Common myeloid progenitor, CD34-positive (primary cell): ENCODE measurements at places on chromosomes 4 and X.

GRCh38 chrX:51779306-51779705 is 36.1 kb downstream of the GSPT2 start:
- no peaks in the 10 kb centered on the region for H3K4me1 ChIP-seq
- DNase-seq, result no peak
- H3K4me3 ChIP-seq, result no peak overlapping the region
- no peak overlapping the region for H3K27ac ChIP-seq

- H3K36me3 ChIP-seq, result no peaks in the 10 kb centered on the region
- peaks cover 6% of the 10 kb centered on the region for H3K4me1 ChIP-seq
Observed at GRCh38 chrX:49910344-49910743, 12.1 kb upstream of the CLCN5 start.

- H3K4me1 ChIP-seq, result no peaks in the 10 kb centered on the region
- no peak overlapping the region for H3K27ac ChIP-seq
- H3K4me3 ChIP-seq, result no peak overlapping the region
- peaks cover 31% of the 10 kb centered on the region for H3K27me3 ChIP-seq
- DNase-seq, result no peak
Observed at GRCh38 chrX:107935200-107935599, 47.0 kb downstream of the TEX13B start.

DNA sequence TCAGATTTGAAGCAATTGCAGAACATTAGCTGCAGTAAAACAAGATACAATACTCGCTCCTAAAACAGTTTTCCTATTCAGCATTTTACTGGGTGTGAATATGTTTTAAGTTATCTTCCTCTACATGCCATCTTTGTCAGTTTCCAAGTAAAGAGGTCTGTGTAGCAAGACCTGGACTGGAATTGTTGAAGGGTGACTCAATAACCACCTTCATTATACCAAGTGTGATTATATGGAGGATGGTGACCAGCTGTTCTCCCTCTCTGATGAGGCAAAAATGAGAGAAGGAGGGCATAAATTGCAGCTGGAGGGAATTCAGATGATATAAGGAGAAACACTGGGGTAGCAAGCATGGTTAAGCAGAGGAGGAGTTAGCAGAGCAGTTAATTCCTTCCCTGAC is 922.1 kb upstream of the SLIT2 start:
- no peak for DNase-seq
- H3K4me3 ChIP-seq, result no peak overlapping the region
- H3K36me3 ChIP-seq, result no peaks in the 10 kb centered on the region
- no peaks in the 10 kb centered on the region for H3K27me3 ChIP-seq
- no peaks in the 10 kb centered on the region for H3K4me1 ChIP-seq
- no peak overlapping the region for H3K27ac ChIP-seq

DNA sequence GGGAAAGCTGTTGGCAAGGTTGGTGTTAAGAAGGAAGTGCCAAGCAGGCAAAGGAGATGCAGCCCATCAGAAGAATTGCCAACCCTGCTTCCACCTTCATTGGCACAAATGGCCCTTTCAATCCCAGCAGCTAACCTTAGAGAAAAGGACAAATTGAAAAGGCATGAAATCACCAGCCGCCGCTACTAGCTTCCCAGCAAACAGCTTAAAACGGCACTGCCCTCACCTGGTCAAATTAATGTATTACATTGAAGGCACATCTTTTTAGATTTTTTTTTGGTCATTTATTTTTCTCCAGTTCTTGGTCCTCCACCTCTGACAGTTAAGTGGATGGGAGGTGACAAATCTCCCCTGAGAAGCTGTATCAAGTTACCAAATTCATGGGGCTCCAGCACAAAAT is 51.0 kb upstream of the NHSL2 start:
- no peaks in the 10 kb centered on the region for H3K36me3 ChIP-seq
- H3K4me3 ChIP-seq, result no peak overlapping the region
- peak; percentile 56 for DNase-seq
- H3K27ac ChIP-seq, result no peak overlapping the region
- peaks cover 2% of the 10 kb centered on the region for H3K27me3 ChIP-seq

DNA sequence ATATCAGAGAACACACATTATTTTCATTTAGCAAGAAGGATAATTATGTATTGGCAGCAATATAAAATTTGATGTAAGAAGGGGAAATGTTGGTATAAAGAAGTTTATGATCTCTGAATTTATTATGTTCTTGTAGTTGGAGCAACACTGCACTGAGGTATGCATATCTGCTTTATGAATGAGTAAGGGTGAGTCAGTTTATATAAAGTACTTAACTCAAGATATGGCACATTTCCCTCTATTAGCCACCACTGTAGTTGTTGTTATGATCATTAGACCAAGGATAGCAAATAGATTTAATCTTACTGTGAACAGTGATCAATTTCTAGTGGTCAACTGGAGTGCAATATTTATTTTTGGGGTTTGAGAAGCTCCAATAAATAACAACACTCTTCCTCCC is 66.6 kb downstream of the SNX25 start:
- H3K4me1 ChIP-seq, result peaks cover 2% of the 10 kb centered on the region
- no peak for DNase-seq
- peaks cover 3% of the 10 kb centered on the region for H3K27me3 ChIP-seq
- H3K36me3 ChIP-seq, result no peaks in the 10 kb centered on the region
- H3K4me3 ChIP-seq, result no peak overlapping the region

DNA sequence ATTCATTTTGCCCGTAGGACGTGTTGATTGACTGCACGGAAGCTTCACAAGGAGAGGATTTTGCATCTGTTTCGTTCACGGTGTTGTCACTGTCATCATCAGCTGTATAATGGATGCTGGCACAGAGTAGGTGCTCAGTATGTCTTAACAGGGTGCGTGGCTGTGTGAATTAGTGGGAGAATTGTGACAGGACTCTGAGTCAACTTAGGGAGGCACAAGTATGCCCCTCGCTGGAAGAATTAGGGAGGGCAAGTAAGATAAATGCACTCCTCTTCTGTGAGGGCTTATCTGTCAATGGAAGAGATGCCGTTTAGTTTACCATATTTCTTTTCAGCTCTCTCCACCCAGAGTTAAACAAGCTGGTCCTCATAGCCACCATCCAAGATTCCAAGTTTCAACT is 107.2 kb downstream of the TRIML1 start:
- no peaks in the 10 kb centered on the region for H3K27me3 ChIP-seq
- H3K27ac ChIP-seq, result no peak overlapping the region
- H3K4me1 ChIP-seq, result no peaks in the 10 kb centered on the region
- H3K4me3 ChIP-seq, result no peak overlapping the region
- no peaks in the 10 kb centered on the region for H3K36me3 ChIP-seq

GRCh38 chr4:7160951-7161440 is 31.3 kb upstream of the SORCS2 start:
- H3K4me1 ChIP-seq, result no peaks in the 10 kb centered on the region
- H3K4me3 ChIP-seq, result no peak overlapping the region
- no peak overlapping the region for H3K27ac ChIP-seq
- DNase-seq, result no peak
- H3K36me3 ChIP-seq, result no peaks in the 10 kb centered on the region
- H3K27me3 ChIP-seq, result peaks cover 31% of the 10 kb centered on the region

- H3K27ac ChIP-seq, result no peak overlapping the region
- no peaks in the 10 kb centered on the region for H3K36me3 ChIP-seq
- H3K4me1 ChIP-seq, result no peaks in the 10 kb centered on the region
- DNase-seq, result no peak
- H3K4me3 ChIP-seq, result no peak overlapping the region
Observed at GRCh38 chr4:149718500-149718899, 97.1 kb downstream of the IQCM start.

DNA sequence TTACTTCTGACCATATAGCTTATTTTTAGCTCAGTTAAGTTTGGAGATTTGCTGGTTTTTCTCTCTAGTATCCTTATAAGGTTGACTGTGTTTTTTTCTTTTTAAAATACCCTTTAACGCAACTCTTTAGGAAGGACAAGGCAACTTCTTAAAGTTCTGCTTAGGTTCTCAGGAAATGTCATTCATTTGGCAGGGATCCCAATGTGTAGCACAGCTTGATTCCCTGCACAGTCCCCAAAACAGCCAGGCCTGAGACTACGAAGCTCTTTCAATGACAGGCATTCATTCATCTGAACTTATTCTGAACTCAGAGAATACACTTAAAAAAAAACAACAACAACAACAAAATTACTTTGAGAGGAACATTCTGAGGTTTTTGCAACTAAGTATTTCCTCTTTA is 1765.8 kb downstream of the PCDH7 start:
- DNase-seq, result no peak
- H3K4me1 ChIP-seq, result no peaks in the 10 kb centered on the region
- no peaks in the 10 kb centered on the region for H3K27me3 ChIP-seq
- H3K36me3 ChIP-seq, result no peaks in the 10 kb centered on the region
- no peak overlapping the region for H3K27ac ChIP-seq
- H3K4me3 ChIP-seq, result no peak overlapping the region

GRCh38 chr4:109574931-109575804 is 15.1 kb downstream of the MCUB start:
- H3K4me3 ChIP-seq, result no peak overlapping the region
- no peak for DNase-seq
- H3K36me3 ChIP-seq, result no peaks in the 10 kb centered on the region
- H3K27ac ChIP-seq, result no peak overlapping the region
- peaks cover 10% of the 10 kb centered on the region for H3K4me1 ChIP-seq
- no peaks in the 10 kb centered on the region for H3K27me3 ChIP-seq

GRCh38 chr4:119034276-119035008 is 101.2 kb upstream of the MYOZ2 start:
- no peaks in the 10 kb centered on the region for H3K27me3 ChIP-seq
- H3K4me1 ChIP-seq, result peaks cover 4% of the 10 kb centered on the region
- no peak for DNase-seq
- H3K36me3 ChIP-seq, result no peaks in the 10 kb centered on the region
- no peak overlapping the region for H3K4me3 ChIP-seq

DNA sequence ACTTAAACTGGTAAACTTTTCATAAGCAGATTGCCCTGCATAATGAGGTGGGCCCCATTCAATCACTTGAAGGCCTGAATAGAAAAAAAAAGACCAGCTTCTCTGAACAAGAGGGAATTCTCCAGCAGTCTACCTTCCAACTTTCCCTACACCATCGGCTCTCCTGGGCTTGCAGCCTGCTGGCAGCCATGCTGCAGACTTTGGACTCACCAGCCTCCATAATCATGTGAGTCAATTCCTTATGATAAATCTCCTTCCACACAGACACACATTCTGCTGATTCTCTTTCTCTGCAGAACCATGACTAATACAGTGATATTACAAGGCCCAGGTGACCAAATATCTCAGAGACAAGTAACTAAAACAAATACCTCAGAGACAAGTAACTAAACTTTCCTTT is 113.8 kb upstream of the WDR17 start:
- no peaks in the 10 kb centered on the region for H3K36me3 ChIP-seq
- no peak overlapping the region for H3K4me3 ChIP-seq
- DNase-seq, result no peak
- H3K4me1 ChIP-seq, result no peaks in the 10 kb centered on the region
- no peak overlapping the region for H3K27ac ChIP-seq

- H3K4me1 ChIP-seq, result no peaks in the 10 kb centered on the region
- DNase-seq, result no peak
- no peaks in the 10 kb centered on the region for H3K27me3 ChIP-seq
- no peak overlapping the region for H3K4me3 ChIP-seq
Observed at GRCh38 chrX:38351346-38351745, 1.1 kb upstream of the OTC start.

- H3K4me1 ChIP-seq, result peaks cover 2% of the 10 kb centered on the region
- H3K4me3 ChIP-seq, result no peak overlapping the region
- DNase-seq, result peak; percentile 3
- no peak overlapping the region for H3K27ac ChIP-seq
Observed at GRCh38 chrX:24339911-24340310, 20.5 kb upstream of the SUPT20HL1 start.

DNA sequence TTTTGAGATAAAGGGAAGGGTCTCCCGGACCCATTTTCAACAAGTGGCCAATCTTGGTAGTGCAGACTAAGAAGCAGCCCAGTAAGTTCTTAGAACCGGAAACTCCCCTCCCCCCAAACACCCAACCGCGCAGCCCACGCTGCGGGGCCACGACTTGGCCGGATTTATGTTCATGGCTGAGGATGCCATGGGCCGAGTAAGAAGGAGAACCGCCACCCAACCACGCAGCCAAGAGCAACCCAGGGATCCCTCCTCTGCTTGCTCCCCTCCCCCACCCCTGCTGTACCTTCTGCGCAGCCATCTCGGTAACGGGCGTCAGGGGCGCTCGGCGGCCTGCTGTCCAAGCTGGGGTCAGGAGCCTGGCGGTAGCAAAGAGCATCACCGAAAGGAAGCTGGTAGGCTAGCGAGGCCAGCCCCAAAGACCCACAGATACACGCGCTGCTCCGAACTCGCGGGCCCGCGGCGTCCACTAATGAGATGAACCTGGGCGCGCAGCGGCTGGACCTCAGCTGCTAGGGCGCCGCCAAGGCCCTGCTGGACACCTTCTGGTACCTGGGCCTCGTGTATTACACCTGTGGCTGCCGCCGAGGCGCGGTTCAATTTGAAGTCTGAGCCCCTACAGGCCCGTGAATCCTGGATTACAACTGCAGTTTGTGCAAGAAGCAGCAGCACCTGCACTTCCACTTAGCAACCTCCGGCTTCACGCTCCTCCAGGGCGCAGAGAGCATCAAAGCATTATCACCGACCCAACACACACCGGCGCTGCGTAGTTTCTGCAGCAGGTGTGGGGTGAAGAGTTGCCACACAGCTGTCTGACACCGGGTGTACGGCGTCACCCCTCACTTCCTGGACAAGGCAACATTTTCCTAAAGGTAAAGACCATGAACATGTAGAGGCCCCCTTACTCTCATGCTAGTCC is 63.4 kb downstream of the NUDT10 start:
- H3K27ac ChIP-seq, result no peak overlapping the region
- peak overlapping the region; percentile 46 for H3K4me3 ChIP-seq
- DNase-seq, result peak; percentile 79
- no peaks in the 10 kb centered on the region for H3K27me3 ChIP-seq

DNA sequence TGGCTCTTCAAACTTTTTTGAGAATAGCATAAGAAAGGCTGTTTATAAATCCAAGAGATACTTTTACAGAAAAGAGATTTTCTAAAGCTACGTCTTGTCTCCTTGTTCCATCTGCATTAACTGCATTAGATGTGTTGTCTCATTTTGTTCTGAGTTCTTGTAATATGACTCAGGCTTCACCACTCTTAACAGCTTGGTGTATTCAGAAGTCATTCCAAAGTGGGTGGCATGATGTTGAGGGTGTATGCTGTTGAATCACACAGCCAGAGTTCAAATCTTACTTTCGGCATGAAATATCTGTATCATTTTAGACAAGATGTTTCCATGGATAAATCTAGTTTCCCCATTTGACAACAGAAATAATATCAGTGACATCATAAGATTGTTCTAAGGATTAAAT is 30.1 kb downstream of the SYTL5 start:
- DNase-seq, result no peak
- no peak overlapping the region for H3K27ac ChIP-seq
- no peaks in the 10 kb centered on the region for H3K4me1 ChIP-seq
- H3K27me3 ChIP-seq, result no peaks in the 10 kb centered on the region

DNA sequence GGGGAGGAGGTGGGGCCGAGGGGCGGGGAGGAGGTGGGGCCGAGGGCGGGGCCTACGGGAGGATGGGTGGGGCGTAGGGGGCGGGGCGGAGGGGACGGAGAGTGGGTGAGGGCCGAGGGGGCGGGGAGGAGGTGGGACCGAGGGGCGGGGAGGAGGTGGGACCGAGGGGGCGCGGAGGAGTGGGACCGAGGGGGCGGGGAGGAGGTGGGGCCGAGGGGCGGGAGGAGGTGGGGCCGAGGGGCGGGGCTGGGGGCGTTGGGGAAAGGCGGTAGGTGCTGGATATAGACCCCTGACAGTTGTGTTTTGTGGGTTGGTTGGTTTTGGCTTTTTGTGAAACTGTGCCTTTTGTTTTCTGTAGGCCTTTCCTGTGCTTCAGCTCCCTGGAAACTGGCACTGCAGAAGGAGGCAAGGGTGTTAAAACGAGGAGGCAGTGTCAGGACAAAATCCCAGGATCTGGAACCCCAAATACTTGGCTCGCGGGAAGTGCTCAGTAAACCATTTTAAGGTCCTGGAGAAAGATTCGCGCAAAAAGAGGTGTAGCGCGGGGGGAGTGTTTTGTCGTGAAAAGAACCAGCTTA is 580 bp upstream of the MMGT1 start:
- H3K36me3 ChIP-seq, result no peaks in the 10 kb centered on the region
- peak overlapping the region; percentile 61 for H3K27ac ChIP-seq
- no peaks in the 10 kb centered on the region for H3K27me3 ChIP-seq
- peak; percentile 63 for DNase-seq
